Peyer's patch (tissue), 4 donors: ENCODE measurements at places on chromosomes 2 and 18. TPM values are rescaled to one million over a fixed set of nuclear protein-coding genes. Genes with fewer than 3 reads are reported as not detected.

PLEK gene
- 46.2 TPM for total RNA-seq

- no peaks in the 10 kb centered on the region for H3K27me3 ChIP-seq
- peak; percentile 83 for DNase-seq
- peaks cover 11% of the 10 kb centered on the region for H3K4me1 ChIP-seq
- no peaks in the 10 kb centered on the region for H3K36me3 ChIP-seq
- no peak overlapping the region for H3K27ac ChIP-seq
Observed at GRCh38 chr2:96801005-96801785, 14.9 kb upstream of the CNNM3 start.

DNA sequence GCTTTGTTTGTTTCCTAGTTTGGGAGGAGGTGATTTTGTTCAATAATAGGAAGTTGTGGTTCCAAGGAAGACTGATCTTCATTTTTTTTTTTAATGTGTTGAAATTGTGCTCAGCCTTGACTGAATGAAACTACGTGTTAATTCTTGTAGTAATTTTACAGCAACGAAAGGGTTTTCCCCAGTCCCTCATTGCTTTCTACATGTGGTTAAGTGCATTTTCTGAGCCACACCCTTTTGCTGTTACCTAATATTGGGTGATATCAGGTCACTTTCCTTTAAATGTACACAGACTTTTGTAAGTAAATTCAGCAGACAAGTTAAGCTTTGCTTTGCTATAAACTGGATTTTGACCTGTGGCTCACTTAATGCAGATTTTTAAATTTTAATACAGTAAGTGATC, 73.6 kb downstream of the OTX1 start:
- no peaks in the 10 kb centered on the region for H3K36me3 ChIP-seq
- H3K4me1 ChIP-seq, result no peaks in the 10 kb centered on the region
- DNase-seq, result no peak
- H3K27ac ChIP-seq, result no peak overlapping the region

DNA sequence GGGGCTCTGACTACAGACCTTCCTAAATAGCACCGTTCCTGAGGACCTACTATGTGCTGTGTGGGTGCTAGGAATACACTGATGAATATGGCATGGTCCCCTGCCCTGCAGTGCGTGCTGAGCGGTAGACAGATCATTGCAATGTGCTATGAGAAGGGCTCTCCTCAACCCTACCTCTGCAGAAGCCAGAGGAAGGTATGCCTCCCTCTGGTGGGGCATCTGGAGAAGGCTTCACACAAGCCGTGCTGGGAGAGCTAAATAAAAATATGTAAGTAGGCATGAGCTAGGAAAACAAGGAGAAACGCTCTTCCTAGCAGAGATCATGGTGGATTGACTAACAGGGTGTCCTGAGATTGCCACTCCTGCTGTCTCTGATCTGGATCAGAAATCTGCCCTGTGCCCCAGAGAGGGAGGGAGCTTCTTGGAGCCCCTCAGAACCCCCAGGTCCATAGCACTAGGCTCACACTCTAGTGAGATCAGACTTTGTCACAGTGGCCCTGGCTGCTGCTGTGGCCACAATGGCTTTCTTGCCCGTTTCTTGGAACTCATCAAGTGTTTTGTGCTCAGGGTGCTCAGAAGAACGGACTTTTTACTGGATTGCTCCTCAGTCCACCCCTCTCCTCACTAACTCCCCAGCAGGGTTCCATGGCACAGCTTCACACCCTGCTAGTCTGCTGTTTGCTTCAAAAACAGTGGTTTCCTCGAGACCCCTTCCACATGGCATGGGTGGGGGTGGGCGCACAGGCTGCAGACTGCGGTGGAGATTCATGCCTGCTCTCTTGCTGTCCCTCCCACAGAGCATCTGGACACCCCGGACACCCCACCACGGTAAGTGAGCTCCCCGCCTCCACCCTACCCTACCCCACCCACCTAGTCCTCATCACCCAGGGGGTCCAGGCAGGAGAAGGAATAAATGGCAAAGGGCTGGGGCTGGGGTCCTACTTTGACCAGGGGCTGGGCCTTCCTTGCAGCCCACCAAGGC, 14.2 kb downstream of the SIGLEC15 start:
- no peak overlapping the region for H3K4me3 ChIP-seq
- H3K4me1 ChIP-seq, result no peaks in the 10 kb centered on the region
- H3K27ac ChIP-seq, result no peak overlapping the region
- peak; percentile 52 for DNase-seq
- no peaks in the 10 kb centered on the region for H3K36me3 ChIP-seq

THOC1 gene
- 52.3 TPM for total RNA-seq

DNA sequence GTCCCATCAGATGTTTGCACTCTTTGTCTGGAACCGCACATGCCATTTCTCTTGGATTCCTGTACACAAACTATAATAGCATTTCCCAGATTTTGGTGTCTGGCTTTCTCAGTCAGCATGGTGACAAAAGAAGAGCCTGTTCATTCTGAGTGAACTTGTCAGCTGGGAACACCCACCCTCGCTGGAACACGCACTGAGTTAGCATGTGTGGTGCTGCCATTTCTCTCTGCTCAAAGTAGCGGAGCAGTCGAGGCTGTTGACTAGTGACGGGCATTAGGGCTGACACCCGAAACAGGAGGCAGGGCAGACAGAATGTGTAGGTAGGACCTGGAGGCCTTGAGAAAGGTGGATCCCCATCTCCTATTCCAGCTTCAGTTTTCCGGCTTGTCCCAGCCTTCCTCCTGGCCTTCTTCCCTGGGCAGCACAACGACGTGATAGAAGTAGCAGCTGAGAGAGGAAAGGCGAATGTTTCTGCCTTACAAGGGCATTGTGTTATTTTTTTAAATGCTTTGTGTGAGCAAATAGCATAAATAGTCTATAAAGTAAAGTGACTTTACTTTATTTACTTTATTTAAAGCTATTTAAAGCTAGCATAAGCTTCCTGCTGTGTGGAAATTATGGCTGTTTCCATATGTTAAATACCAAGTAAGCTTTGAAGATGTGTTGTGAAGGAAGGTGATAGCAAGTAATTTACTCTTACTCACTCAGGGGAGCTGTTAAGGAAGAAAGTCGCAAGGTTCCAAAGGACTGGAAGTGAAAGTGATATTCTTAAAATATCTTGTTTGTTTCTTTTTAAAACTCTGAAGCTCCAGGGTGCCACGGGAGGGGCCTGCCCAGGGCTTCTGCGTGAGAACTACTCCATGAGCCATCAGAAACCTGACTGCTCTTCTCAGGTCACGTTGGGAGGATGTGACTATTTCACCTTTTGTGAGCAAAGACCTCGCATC, 272.6 kb downstream of the NEDD4L start:
- H3K27ac ChIP-seq, result peak overlapping the region; percentile 43
- H3K4me3 ChIP-seq, result no peak overlapping the region
- H3K36me3 ChIP-seq, result no peaks in the 10 kb centered on the region

- DNase-seq, result no peak
- H3K4me1 ChIP-seq, result no peaks in the 10 kb centered on the region
- H3K4me3 ChIP-seq, result no peak overlapping the region
- H3K36me3 ChIP-seq, result no peaks in the 10 kb centered on the region
- no peak overlapping the region for H3K27ac ChIP-seq
Observed at GRCh38 chr2:231904161-231904611, 22.0 kb downstream of the NPPC start.

DNA sequence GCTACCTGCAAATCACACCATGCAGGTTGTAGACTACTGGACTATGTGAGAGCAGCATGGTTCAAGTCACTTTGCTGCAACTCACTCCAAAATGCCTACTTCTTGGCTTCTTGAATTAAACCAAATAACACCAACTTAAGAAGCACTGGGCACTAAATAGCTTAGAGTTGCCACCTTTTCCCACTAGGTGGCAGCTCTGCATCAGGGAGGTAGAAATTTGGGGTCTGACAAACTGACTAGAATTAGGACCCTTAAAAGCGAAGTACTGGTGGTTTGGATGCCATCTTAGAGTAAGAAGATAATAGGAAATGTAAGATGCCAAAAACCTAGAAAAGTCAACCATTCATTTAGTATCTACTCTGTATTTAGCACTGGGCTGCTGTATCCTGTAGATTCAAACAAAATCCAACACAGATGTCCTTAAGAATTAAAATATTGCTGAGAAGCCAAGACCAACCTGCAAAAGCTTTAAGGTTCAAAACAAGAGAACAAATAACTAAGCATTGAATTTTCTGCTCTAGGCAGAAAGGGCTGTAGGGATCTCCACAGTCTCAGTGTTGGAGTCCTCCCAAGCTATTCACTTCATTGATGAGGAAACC, 65.5 kb downstream of the CCBE1 start:
- no peaks in the 10 kb centered on the region for H3K36me3 ChIP-seq
- H3K27ac ChIP-seq, result no peak overlapping the region
- no peaks in the 10 kb centered on the region for H3K4me1 ChIP-seq

- H3K4me3 ChIP-seq, result no peak overlapping the region
- H3K27ac ChIP-seq, result no peak overlapping the region
- DNase-seq, result peak; percentile 15
Observed at GRCh38 chr18:76977108-76977621, 154.8 kb downstream of the ZNF236 start.

GRCh38 chr18:3062798-3063680, 50.1 kb upstream of the LPIN2 start:
- H3K4me3 ChIP-seq, result no peak overlapping the region
- DNase-seq, result peak; percentile 85
- H3K27ac ChIP-seq, result peak overlapping the region; percentile 78
- H3K27me3 ChIP-seq, result no peaks in the 10 kb centered on the region

DNA sequence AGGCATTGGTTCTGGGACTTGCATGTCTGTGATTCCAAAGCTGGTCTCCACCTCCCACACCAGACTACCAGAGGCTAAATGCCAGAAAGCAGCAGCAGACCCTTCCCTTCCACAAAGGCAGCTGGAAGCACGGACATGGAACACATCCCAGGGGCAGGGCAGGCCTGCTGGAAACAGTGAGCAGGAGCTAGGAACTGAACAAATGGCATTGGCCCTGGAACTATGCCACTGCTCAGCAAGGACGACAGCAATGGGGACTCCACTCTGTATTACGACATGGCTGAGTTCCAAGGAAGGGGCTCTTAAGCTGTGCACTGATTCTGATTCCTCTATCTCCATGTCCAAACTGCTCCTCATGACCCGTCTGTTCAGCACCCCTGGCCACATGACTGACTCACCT, 77.8 kb upstream of the TFCP2L1 start:
- DNase-seq, result no peak
- peaks cover 46% of the 10 kb centered on the region for H3K36me3 ChIP-seq
- no peaks in the 10 kb centered on the region for H3K27me3 ChIP-seq
- no peaks in the 10 kb centered on the region for H3K4me1 ChIP-seq
- H3K27ac ChIP-seq, result no peak overlapping the region
